ENCODE measurements at places on chromosomes 16 and 17.

DNA sequence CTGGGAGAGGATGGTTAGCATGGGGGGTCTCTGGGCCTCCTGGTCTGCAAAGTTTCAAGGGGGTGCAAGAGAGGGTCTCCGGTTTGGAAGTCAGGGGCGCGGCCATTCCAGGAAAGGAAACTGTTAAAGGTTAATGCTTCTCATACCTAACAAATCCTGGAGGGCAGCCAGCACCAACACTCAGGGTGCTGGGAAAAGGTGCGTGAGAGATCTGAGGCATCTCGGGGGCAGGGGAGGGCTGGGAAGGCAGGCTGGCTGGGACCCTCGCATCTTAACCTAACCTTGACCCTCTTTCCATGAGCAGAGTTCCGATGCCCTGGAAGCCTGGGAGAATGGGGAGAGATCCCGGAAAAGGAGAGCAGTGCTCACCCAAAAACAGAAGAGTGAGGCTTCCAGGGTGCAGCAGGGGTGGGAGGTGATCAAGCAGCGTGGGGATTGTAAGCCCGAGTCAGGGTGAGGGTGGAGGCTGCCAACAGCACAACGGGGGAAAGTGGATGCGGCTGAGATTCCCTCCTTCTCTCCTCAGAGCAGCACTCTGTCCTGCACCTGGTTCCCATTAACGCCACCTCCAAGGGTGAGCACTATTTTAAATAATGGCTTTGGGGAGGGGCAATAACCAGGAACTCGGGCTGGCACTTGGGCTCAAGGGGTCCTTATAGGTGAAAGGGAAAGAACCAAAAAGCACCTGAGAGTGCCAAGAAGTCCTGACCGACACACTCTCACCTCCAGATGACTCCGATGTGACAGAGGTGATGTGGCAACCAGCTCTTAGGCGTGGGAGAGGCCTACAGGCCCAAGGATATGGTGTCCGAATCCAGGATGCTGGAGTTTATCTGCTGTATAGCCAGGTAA lies 996 bp downstream of the TNFSF13 start:
- DNase-seq, result no peak

- no peak for DNase-seq
Observed at GRCh38 chr16:85042167-85042526, 14.6 kb downstream of the KIAA0513 start.

DNA sequence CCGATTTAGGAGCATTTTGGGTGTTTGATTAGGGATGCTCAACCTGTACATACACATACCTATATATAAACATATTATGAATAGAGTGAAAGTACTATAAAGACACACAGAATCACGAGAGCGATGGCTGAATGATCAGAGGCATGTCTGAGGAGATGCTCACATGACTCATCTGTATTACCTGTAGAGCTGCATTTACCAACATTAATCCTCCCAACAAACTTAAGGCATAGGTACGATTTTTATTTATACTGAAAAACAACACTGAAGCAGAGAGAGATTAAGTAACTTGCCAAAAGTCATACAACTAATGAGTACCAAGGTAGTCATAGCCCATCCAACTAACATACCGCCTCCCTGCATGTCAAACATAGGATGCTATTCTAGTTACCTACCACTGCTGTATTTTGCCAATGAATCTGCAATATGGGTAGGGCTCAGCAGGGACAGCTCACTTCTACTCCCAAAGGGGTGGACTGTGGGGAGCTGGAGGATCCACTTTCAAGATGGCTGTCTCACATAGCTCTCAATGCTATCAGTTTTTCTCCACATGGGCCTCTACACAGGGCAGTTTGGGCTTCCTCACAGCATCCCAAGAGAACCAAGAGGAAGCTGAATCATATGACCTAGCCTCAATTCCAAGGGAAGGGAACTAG lies 7.3 kb downstream of the CYB5D1 start:
- no peak for DNase-seq

GRCh38 chr16:84139628-84140258 lies 5.2 kb downstream of the HSDL1 start:
- DNase-seq, result no peak

DNA sequence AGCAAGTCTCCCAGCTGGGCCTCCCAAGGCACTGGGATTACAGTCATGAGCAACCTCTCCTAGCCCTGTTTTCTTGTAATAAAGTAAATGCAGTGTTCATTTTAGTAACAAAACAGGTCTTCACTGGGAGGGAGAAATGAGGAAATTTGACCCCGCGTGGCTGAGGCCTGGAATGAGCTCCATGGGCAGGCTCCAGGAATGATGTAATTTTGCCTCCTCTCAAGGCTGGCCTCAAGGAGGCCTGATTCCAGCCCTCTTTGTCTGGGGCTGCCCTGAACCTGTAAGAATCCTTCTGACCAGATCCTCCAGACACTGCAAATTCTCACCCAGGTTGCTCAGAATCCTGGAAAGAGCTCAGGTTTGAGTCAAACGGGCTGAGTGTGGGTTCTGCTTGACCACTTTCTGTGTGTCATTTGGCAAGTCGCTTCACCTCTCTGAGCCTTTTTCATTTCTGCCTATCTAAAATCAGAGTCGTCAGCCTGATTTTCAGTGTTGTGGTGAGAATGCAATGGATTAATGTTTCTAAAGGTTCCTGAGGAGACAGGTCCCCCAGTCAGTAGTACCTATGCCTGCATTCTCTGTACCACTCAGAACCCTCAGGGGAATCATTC lies 57.1 kb downstream of the RAB11FIP4 start:
- no peak for DNase-seq

DNA sequence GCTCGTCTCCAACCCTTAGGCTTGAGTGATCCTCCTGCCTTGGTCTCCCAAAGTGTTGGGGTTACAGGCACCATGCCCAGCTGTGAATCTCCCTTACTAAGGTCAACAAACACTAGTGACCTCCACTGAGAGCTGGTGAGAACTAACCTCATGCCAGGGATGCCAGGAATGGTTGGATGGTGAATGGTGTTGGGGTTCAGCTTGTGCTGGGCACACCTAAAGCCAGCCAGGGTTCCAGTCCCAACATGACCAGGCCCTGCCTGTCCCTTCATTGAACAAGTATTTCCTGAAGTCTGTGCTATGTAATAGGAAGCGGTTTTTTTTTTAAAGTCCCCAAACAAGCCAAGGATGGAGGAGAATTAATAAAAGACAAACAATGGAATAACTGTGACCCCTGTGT lies 56.0 kb upstream of the TOB1 start:
- no peak for DNase-seq

DNA sequence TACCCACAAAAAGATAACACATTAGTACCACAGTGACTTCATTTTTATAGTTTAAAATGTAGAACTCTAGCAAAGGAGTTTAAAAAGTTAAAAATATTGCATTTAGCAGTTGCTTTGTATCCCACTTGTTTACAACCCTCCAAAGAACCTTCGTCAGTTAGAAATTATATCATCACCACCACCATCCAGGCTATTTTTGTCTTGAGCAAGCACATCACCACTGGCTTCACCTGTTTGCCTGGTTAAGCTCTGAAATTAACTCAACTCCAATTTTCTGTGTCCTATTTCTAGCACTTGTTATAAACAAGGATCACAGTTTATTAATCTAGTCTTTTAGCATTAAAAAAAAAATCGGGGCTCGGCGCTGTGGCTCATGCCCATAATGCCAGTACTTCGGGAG lies 6.1 kb downstream of the GLYR1 start:
- DNase-seq, result no peak

DNA sequence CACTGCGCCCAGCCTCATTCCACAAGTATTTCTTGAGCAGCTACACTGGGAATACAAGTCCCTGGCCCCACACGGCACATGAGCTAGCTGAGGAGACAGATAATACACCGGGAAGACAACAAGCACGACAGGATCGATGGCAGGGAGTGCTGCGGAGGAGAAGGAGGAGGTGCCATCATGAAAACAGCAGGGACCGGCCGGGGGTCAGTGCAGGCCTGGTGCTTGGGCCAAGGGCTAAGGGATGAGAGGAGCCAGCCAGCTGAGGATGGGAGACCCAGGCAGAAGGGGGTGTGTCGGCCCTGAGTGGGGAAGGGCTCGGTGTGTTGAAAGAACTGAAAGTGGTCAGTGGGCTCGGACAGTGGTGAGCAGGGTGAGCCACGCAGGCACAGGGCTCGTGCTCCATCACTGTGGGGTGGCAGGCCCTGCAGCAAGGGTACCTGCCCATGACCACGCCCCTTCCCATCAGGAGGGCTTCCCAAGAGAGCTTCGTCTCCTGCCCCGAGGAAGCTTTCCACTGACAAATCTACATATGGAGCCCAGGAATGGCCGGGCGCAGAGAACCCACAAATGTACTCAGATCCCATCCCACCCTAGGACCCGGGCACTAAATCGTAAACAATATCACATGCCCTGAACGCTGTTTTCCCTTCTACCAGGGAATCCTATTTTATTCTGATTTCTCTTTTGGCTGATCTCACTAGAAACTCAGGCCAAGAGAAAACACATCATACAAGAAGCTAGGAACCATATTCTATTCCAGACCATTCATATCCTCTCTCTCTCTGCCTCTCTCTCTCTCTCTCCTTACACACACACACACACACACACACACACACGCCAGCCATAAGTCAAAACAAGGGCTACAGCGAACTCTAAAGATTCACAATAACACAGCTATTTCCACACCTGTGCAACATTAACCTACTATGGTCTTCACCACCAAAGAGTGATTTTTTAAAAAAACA lies 50.7 kb upstream of the TNRC6C start:
- no peak for DNase-seq

DNA sequence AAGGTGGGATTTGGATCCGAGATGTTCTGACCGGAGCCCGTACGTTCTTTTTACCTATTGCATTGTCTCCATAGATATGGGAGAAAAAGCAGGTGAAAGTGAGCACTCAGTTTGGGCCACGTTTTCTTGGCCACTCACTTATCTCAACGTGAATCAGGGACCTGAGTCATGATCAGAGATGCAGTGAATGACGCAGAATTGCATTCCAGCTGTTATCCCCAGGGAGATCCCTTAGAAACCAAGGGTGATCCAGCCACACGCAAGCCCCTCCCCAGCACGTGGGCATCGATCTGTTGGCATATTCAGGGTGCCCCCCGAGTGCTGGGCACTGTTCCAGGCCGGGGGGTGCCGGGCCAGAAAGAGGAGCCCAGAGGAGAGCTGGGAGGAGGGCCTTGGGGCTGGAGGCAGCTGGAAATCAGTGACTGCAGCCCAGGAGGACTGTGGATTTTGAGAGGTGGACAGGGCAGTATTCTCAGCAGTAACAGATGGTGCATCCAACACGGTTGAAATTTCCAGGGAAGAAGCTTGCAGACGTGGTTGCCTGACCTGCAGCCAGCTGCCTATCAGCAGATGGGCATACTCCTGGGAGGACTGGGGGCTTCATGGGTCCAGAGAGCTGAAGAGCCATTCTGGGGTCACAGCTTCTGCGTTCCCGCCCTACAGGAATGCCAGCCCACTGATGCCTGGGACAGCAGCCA lies 87.2 kb upstream of the CACNG5 start:
- no peak for DNase-seq

GRCh38 chr17:76039121-76039520 lies 12.0 kb upstream of the EVPL start:
- DNase-seq, result no peak

GRCh38 chr17:14437176-14437575 lies 136.3 kb downstream of the HS3ST3B1 start:
- DNase-seq, result no peak

- DNase-seq, result peak; percentile 50
Observed at GRCh38 chr17:76141212-76142038, at the start of gene FOXJ1. FOXJ1 (minus strand) TSS chr17:76141245; CDS start chr17:76140395, 850 bp downstream.

- DNase-seq, result no peak
Observed at GRCh38 chr16:50068550-50068949, 2.8 kb downstream of the HEATR3 start.

GRCh38 chr17:11935734-11936406 lies 61.4 kb downstream of the ZNF18 start:
- no peak for DNase-seq

DNA sequence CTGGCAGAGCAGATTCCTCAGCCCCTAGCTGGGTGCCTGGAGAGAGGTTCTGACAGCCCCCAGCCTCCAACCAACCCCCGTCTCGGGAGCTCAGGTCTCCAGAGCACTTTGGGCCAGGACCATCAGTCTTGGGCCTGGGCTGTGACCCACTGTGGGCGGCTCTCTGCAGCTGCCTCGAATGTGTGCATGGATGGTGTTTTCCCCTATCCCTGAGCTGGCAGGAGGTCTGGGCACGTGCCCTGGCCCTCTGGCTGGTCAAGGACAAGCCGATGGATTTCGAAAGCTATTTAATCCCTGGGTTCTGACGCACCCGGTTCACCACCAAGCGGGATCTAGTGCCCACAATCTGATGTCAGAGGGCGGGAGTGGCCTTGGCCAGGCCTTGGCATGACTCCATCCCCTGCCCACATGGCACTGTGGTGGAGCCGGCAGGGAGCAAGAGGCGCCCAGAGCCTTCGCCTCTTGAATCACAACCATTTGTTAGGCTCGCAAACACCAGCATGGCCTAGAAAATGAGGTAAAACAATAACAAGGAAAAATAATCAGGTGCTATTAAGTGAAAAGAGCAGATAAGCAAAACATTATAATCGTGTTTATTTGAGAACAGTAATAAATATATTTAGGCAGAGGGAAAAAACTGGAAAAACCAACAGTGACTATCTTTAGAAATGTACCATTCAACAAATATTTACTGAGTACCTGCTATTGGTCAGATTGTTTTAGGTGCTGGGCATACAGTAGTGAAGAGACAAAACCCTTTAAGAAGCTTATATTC lies 69.3 kb upstream of the TOB1 start:
- DNase-seq, result no peak

DNA sequence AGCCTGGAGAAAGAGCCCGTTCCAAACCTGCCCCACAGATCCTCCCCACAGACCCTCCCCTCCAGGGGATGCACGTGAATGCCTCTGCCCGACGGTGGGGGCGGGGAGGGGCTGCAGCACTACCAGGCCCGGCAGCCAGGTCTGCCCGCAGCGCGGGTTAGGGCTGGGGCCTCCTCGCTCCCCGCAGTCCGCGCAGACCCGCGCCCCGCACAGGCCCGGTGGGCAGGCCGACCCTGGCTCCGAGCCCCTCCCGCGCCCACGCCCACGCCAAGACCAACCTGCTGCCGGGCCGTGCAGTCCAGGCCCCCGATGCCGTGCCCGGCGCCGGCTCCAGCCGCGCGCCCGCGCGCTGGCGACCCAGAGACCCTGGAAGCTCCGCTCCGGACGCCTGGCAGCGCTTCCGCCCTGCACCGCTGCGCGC lies at the start of gene RPUSD1:
RPUSD1 (minus strand) TSS at position 404 of the 421 bp plus-strand sequence. CDS start 644 bp downstream, outside the sequence.
- DNase-seq, result no peak

DNA sequence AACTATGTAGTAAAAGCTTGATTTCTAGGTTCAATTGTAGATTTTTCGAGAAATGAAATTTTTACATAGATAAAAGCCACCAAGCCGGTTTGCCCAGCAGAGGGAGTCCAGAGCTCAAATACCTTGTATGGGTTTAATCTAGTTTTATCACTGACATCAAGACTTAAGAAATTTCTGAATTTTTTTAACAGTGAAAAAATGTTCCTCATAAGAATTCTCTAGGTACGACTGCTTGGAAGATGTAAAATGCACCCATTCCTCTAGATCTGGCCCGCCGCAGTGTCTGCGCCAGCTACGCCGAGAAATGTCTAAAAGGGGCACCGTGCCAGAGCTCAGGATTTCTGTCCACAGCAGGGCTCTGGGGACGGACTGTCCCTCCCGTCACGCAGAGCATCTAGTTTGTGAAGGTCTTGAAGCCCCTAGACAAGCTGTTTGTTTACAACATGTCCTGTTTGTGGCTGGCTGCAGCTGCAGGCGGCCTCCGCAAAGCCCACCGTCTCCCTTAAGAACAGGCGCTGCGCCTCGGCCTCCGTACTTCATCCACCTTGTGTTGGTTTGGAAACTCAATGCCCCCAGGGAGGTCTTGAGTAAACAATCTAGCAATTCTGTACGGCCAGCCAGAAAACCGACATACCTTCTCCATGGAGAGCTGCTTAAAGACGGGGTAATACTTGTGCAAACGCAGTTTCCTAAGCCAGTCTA lies 24.8 kb downstream of the MAP1LC3B start:
- DNase-seq, result peak; percentile 5
